ENCODE measurements at places on chromosomes 2 and 18.

- no peak for DNase-seq
These were observed 20.0 kb upstream of the SLC8A1 start for GRCh38 chr2:40471866-40472265.

DNA sequence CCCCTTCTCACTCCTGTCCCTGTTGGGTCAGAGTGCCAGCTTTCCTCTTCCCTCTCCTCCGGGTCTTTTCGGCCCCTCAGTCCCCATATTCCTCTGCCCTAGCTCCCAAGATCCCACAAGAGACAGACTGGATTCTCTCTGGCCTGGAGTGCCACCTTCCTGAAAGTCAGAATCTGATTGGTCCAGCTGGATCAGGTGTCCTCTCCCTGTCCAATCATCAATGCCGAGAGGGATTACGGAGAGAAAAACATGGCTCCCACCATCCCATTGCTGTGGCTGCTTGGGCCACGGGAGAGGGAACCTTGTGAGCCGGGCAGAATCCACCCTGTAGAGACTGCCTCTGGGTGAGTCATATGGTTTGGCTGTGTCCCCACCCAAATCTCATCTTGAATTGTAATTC is 2.7 kb upstream of the MROH2A start:
- no peak for DNase-seq

DNA sequence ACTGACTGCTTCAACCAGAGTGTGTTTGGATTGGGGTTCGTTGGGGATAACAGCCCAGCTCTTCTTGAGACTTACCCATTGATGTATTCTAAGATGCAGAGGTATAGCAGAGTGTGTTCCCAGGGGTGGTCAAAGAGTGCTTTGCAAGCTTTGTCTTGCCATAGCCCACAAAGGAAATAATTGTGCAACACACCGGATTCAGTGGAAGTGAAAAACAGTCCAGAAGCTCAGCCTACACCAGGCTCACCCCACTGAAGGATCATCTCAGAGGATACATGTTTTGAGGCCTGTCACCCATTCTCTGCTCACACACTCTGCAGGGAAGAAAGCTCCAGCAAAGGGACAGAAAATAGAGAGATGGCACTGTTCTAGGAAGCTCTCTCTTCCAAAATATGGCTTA is 9.6 kb downstream of the CACNB4 start:
- no peak for DNase-seq

GRCh38 chr2:161905389-161906046 is 168.5 kb downstream of the DPP4 start:
- peak; percentile 12 for DNase-seq

GRCh38 chr2:155022531-155022930 is 324.0 kb downstream of the KCNJ3 start:
- DNase-seq = no peak

DNA sequence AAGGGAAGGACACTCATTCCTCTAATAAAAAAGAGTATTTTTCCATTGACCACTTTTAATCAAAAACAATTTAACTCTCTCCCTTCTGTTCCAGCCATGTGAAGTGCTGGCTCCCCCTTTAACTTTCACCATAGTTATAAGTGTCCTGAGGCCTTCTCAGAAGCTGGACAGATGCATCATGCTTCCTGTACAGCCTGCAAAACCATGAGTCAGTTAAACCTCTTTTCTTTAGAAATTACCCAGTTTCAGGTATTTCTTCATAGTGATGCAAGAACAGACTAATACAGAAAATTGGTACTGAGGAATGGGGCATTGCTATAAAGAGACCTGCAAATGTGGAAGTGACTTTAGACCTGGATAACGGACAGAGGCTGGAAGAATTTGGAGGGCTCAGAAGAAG is 643.6 kb upstream of the DDX18 start:
- DNase-seq = no peak

- peak; percentile 31 for DNase-seq
These were observed 371 bp upstream of the LCLAT1 start for GRCh38 chr2:30446602-30447148.

DNA sequence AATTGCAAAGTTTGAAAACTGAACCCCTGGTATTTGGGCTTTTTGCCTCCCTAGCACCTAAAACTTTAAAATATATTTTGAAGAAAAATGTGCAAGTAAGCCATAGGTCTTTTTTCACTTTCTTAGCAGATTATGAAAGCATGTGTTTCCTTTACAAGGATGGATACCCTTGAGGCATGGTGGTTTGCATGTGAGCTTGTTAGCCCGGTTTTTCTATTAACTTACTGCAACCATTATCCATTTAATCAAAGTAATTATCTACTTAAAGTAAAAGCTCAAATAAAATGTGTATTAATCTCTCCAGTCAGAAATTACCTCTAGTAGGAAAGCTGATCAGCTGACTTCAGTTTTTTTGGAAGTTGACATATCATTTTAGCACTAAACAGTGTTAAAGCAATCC is 140.6 kb downstream of the EML6 start:
- DNase-seq = no peak

GRCh38 chr2:75751360-75751759 is 40.6 kb upstream of the GCFC2 start:
- no peak for DNase-seq

- no peak for DNase-seq
These were observed 64.1 kb downstream of the EMILIN2 start for GRCh38 chr18:2910751-2911425.

DNA sequence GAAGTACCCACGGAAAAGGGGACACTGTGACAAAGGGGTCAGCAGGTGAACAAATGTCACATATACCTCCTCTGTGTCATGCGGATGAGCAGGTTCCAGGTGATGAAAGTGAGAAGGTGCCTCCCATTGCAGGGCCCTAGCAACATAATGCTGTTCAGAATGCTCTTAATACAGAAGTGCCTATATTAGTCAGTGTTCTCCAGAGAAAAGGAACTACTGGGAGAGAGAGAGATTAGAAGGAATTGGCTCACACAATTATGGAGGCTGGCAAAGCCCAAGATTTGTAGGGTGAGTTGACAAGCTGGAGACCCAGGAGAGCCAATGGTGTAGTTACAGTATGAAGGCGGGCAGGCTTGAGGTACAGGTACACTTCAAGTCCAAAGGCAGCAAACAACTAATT is 98.1 kb upstream of the CDC42EP3 start:
- no peak for DNase-seq

- DNase-seq = no peak
These were observed 48.5 kb downstream of the C2orf74 start for GRCh38 chr2:61210332-61210981.

DNA sequence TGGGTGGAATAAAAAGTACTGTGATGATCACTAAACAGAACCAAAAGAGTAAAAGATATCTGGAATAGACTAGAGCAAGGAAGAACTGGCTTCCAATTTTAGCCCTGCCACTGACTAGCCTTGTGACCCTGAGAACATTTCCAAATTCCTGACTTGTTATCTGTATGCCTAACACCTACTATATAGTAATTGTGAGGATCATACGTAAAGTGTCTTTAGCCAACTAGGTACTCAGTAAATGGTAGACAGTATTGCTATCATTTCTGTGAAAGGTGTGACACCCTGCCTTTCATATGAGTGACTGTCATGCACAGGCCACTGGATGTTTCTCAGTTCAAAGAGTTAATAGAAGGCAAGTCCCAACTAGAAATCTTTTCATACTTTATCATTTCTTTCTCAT is 29.8 kb downstream of the CYTIP start:
- DNase-seq = no peak

- peak; percentile 64 for DNase-seq
These were observed 724.5 kb downstream of the EPHA4 start for GRCh38 chr2:220847589-220847988.

- no peak for DNase-seq
These were observed 145.6 kb downstream of the TDRD15 start for GRCh38 chr2:21269382-21269781.

- DNase-seq = no peak
These were observed 49.6 kb upstream of the RMDN2 start for GRCh38 chr2:37875403-37875906.

- no peak for DNase-seq
These were observed 124.5 kb upstream of the CDC42EP3 start for GRCh38 chr2:37795938-37796337.

DNA sequence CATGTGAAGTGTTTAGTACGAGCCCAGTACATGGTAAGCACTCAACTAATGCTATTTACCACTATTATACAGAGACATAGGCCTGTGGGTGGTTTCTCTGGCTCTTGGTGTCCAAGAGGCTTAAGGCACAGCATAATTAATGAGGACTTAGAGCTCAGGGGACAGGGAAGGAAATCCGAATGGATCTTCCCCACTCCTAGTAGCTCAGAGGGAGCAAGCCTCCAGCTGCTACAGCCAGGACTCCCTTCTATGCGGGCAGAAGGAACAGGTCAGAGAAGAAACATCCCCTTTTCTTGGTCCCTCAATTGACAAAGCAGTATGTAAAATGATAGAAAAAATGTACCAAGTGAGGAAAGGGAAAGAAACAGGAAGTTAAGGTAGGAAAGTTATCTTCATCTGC is 261.3 kb upstream of the STON1 start:
- no peak for DNase-seq

GRCh38 chr2:234490271-234491091 is 6.4 kb downstream of the ARL4C start:
- DNase-seq = no peak
